Activated CD4-positive, alpha-beta T cell treated with anti-CD3 and anti-CD28 coated beads, Interleukin-2, amount 50 U/mL, for 4 hours (primary cell): ENCODE measurements at places on chromosomes 7 and 10.

GRCh38 chr7:96266580-96266979 lies 55.3 kb downstream of the SLC25A13 start:
- DNase-seq = no peak

- DNase-seq = no peak
Observed at GRCh38 chr10:43809211-43809930, 160.7 kb upstream of the ZNF32 start.

DNA sequence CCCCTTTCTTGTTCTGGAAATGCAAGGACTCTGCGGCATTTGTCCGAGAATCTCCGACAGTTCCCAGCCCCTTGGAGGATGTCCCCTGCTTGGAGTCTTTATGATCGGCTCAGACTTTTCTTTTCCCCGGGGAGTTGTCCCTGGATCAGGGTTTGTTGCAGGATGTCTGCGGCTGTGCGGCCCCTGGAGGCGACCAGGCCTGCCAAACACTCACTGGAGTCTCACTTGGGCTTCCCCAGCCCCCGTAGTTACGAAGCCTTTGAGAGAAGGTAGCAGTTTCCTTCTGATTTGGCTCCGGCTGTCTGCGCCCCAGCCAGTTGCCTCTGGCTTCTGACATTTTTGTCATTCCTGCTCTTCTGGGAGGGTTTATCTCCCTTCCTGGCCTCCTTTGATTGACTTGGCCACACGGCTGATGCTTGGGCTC lies 16.1 kb downstream of the COL26A1 start:
- no peak for DNase-seq

DNA sequence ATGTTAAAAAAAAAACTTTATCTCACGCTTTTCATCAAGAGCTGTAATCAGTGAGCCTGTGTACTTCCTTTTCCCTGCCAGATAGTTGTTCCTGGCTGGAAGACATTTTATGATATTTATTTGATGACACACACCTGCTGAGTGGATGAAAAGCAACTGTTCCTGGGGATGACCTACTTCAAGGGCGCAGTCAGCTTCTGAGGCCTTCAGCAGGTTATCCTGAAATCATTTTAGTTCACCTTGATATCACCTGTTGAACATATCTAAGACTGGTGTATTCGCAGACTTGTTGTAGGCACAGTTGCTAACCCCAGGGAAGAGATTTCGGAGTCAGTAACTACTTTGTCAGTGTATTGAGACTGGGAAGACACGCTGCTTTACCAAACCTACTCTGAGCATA lies 234.5 kb upstream of the TCF7L2 start:
- no peak for DNase-seq

- no peak for DNase-seq
Observed at GRCh38 chr7:137970253-137970975, 31.5 kb downstream of the CREB3L2 start.

DNA sequence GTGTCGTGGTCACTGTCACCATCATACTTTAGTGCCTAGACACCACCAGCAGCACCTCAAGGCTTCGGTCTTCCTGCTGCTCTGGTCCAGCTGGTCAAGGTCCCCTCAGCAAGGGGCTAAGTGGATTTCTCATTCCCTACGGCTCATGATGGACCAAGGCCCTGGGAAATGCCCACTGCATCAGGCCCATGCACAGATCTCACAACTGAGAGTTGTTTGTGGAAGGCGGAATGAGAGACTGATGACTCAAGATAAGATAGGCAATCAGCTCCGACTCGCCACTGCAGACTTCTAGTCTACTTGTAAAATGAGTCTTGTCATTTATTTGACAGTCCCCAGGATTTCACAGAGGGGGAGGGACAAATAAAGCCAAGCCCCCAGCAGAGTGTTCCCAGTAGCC lies 108.4 kb upstream of the TBX20 start:
- DNase-seq = no peak
